Putamen (tissue), 1 donor: ENCODE measurements at places on chromosomes 1 and 21.

- DNase-seq: no peak
Observed at GRCh38 chr1:198606020-198606438, 32.8 kb upstream of the PTPRC start.

DNA sequence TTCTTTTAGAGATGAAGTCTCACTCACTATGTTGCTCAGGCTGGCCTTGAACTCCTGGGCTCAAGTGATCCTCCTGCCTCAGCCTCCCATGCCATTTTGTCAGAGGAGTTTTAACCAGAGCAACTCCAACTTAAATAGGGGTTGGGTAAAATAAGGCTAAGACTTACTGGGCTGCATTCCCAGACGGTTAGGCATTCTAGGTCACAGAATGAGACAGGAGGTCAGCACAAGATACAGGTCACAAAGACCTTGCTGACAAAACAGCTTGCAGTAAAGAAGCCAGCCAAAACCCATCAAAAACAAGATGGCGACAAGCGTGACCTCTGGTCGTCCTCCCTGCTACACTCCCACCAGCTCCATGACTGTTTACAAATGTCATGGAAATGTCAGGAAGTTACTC, 5.7 kb upstream of the DNAH14 start:
- DNase-seq: no peak

DNA sequence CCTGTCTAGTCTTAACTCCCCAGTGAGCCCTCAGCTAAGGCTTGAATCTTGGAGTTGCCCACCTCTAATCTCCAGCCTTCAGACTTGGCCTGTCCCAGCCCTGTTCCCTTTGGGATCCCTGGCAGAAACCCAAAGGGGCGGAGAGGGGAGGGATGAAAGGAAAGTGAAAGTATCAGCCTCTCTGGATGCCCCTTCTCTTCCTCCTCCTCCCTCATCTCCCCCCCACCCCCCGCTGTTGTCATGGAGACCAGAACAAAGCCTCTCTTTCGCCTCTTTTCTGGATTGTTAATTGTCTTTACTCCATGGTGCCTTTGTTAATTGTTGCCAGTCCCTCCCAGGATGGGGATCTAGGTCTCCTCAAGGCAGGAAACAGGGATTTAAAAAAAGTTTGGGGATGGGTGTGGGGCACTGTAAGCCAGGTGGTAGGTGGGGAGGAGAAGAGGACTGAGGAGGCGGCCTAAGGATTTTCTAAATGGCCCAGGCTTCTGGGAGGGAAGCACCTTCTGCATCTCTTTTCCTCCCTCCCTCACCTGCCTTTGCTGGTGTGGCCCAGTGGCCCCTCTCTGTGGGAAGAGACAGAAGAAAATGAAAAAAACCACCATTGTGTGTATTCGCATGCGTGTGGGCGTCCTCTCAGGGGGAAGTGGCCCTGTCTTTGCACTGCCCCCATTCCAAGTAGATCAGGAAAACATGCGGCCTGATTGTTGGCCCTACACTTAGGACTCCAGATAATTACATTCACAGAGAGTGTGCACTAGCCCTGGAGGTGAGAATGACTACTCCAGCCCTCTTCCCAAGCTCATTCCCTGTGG, 7.5 kb upstream of the SOX13 start:
- DNase-seq: peak; percentile 91

GRCh38 chr1:38818175-38818976, 41.2 kb downstream of the RRAGC start:
- DNase-seq: no peak

GRCh38 chr1:230400007-230400344, 26.2 kb downstream of the PGBD5 start:
- no peak for DNase-seq

- no peak for DNase-seq
Observed at GRCh38 chr1:229190057-229190575, 80.8 kb upstream of the RAB4A start.

DNA sequence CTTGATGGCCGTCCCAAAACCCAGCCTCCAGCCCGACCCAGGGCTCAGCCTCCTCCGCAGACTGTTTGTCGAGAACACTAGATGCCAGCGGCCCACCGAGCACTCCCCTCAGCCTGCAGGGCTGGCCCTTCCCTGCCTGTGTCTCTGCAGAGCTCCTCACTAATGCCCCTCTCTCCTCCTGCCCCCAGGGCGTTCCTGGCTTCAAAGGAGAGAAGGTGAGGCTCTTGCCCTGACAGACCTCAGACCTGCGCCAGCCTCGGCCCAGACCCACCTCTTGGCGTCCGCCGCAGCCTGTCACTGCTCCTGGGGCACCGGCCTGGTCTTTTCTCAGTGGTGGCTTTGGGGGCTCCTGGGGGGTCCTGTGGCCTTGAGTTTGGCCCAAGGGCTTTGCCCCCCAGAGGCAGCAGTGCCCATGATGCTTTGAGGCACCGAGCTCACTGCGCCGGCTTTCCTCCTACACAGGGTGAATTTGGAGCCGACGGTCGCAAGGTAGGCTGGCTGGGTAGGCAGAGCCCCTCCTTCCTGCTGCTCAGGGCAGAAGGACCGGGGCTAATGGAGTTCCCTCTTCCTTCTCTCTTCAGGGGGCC, 18.4 kb downstream of the COL6A2 start:
- no peak for DNase-seq

- DNase-seq: no peak
Observed at GRCh38 chr1:22637907-22638445, 1.5 kb downstream of the C1QA start.

- DNase-seq: no peak
Observed at GRCh38 chr1:110060034-110060661, 10.3 kb downstream of the ALX3 start.

- DNase-seq: no peak
Observed at GRCh38 chr1:225567789-225568188, 85.1 kb downstream of the ENAH start.

GRCh38 chr1:85504417-85504816, 39.5 kb upstream of the DDAH1 start:
- no peak for DNase-seq

DNA sequence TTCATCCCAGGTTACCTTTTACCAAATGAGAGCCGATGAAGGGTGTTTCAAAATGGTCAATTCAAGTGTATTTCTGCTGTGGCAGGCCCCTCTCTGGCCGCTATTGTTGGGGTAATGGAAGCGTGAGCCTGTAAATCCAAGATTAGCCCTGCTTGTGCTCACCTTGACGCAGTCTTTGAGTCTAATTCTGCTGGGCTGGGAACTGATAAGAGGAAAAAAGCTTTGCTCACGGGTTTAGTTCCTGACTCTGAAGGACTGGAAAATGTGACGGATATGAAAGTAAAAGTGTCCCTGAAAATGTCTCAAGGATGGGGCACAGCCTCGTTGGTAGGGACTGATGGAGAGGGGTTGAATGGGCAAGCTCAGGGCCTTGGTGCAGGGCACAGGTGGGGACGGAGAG, 125.9 kb upstream of the GALNT2 start:
- no peak for DNase-seq

- no peak for DNase-seq
Observed at GRCh38 chr1:91897016-91897415, 11.1 kb upstream of the TGFBR3 start.

GRCh38 chr21:42027822-42028765, 17.9 kb upstream of the ZBTB21 start:
- DNase-seq: no peak

DNA sequence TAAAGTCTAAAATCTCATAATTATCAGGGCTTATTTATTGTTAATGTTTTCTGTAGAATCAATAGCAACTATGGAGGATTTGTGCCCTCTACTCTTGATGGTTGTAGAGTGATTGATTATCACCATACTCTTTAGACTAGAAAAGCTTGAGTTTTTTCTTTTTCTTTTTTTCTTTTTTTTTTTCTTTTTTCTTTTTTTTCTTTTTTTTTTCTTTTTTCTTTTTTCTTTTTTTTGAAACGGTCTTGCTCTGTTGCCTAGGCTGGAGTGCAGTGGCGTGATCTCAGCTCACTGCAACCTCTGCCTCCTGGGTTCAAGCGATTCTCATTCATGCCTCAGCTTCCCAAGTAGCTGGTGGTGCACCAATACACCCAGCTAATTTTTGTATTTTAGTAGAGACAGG, 29.7 kb downstream of the TOR1AIP1 start:
- no peak for DNase-seq

DNA sequence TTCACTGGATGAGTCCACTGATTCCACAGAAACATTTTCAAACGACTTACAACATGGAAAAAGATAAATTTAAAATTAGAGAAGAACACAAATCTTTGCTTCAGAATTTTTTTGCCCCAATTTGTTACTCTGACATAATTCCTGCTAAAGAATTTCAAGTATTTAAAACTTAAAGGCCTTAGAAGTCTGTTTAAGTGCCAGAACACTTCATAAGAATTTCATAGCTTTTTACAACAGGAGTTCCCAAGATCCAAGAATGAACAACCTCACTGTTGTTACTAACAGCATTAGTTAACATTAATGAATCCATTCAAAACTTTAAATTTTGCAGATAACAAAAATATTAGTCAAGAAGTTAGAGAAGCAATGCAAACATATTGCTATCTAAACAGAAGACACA, 31.7 kb downstream of the ARHGAP29 start:
- DNase-seq: no peak

GRCh38 chr21:33332143-33332542, 7.4 kb downstream of the IFNAR1 start:
- DNase-seq: no peak

DNA sequence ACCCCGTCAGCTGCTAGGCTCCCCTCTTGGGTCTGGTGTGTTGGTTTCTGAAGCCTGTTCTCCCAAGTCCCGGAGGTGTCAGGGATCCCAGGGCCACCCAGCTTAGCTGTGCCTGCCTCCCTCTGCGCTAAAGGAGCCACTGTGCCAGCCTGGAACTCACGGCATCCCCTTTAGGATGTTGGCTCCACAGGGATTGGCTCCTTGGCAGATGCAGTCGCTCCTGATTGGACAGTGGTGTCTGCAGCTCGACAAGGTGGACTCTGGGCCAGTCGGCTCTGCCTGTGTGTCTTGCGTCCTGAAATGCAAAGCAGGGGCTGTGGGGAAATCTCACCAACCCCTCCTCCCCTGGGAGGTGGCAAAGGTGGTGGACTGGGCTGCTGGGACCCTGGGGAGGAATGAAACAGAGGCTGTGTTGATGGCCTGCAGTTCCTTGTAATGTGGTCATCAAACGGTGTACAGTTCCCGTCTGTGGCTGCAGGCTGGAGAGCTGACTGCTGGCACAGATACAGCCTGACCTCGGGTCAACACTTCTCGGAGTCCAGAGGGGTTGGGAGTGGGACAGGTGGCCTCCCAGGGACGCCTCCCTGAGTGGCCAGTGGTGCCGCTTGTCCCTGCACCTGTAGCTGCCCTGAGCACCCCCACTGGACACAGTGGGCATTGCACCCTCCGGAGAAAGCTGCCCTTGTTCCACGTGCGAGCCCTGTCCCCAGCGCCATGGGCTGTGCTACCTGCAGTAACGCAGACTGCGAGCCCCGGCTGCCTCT, 11.5 kb upstream of the KCNAB2 start:
- peak; percentile 45 for DNase-seq

DNA sequence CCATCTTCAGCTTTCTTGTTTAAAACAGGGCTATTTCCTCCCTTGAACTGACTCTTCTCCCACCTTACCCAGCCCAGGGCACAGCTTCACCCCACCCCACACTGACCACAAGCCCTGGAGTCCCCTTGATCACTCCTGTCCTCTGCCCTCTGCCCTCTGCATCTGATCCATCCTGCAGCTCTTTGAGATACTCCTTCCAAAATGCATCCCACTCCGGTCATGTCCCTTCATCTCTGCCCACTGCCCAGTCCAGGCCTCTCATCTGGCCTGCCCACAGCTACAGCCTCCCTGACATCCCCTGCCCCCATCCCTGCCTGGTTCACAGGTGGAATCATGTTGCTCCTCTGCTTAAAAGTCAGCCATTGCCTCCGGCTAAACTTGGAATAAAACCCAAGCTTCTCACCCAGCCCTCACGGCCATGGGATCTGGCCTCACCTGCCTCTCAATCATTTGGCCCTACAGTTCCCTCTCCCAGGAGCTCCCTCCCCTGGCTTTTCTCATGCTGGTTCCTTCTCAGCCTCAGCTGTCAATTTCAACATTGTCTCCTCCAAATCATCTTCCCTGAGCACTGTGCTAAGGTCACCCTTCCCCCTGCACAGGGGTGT, 202.0 kb downstream of the MATN1 start:
- no peak for DNase-seq

DNA sequence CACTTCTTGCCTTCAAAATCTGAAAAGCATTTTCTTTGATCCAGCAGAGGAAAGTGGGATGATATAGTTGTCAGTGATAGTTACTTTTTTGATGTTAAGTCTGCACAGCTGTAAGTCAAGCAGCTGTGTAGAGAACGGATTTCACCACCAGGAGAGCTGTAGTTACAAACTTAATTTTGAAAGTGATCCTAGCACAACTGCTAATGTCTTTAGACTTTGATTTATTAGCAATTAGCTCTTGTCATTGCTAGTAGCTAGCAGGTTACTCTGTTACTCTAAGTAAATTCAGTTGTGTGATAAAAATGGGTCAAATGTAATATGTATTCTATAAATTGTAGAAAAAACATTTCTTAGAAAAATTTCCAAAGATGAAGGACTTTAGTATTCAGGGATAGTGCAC, 46.0 kb downstream of the ALG6 start:
- no peak for DNase-seq

- no peak for DNase-seq
Observed at GRCh38 chr1:32949519-32949918, 15.1 kb downstream of the RNF19B start.

DNA sequence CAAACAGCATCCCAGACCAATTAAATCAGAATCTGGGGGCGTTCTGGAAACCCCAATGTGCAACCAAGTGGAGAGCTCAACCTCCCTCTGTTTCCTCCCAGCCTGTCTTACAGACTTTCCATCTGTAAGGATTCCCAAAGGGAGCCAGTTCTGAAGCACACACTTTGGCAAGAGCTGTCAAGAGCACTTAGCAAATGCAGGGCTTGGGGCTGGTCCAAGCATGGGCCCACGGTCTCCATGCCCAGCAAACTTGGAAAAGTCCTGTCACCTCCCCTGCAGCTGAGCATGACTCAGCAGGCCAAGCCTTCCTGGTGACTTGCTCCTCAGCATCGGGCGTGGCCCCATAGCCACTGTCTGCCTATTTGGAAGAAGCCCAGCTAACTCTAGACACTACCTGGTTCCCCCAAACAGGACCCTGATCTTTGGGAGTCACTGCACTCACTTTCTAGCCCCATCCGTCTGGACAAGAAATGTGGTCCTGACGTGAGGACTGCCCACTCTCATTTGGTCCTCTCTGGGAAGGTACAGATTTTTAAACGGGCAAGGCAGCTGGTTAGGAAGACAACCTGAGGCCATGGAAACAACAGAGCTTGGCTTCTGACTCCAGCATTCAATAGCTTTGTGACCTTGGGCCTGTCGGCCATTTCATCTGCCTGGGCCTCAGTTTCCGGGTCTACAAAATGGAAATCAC, 16.9 kb downstream of the SLC2A1 start:
- peak; percentile 57 for DNase-seq

- peak; percentile 63 for DNase-seq
Observed at GRCh38 chr1:15949453-15950245, 26.3 kb downstream of the ZBTB17 start.

- no peak for DNase-seq
Observed at GRCh38 chr1:2229911-2230731, 2.0 kb downstream of the SKI start.

DNA sequence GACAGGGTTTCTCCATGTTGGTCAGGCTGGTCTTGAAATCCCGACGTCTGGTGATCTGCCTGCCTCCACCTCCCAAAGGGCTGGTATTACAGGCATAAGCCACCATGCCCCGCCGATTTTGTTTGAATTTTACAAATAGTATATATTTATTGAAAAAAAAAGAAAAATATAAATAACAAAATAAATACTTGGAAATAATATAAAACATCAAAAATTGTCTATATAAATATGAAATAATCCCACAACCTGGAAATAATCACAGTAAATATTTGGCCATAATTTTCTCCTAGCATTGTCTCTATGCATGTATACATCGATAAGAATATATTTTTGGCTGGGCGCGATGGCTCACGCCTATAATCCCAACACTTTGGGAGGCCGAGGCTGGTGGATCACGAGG, 2.7 kb upstream of the PLOD1 start:
- no peak for DNase-seq
